ENCODE measurements at places on chromosomes 7 and 10. TPM values are rescaled to one million over a fixed set of nuclear protein-coding genes. Genes with fewer than 3 reads are reported as not detected.

DNA sequence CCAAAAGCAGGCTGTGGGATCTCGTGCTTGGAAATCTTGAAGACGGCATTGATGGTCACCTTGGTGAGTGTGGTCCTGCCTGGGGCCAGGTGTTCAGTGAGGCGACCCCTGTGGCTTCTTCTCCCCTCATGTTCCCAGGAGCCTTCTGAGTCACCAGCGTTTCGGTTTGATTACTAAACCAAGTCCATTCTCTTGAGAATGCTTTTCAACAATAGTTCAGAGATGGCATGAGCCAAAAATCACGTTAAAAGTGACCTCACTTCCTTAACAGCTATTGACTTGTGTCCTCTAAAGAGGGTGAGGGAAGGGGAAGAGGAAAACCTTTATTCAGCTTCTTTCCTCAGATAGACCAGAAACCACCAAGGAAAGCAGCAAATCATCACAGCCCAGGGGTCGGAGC, 315.2 kb downstream of the GATA3 start:
- no peak for DNase-seq

GRCh38 chr10:5945190-5945509, 32.2 kb downstream of the IL15RA start:
- no peak for DNase-seq

- DNase-seq: no peak
Measured at GRCh38 chr10:101121654-101122031, 9.5 kb upstream of the TLX1 start.

GRCh38 chr10:50618624-50619023, 5.1 kb downstream of the SGMS1 start:
- DNase-seq: no peak

GRCh38 chr10:6802759-6803426, 222.8 kb upstream of the PRKCQ start:
- DNase-seq: no peak

DNA sequence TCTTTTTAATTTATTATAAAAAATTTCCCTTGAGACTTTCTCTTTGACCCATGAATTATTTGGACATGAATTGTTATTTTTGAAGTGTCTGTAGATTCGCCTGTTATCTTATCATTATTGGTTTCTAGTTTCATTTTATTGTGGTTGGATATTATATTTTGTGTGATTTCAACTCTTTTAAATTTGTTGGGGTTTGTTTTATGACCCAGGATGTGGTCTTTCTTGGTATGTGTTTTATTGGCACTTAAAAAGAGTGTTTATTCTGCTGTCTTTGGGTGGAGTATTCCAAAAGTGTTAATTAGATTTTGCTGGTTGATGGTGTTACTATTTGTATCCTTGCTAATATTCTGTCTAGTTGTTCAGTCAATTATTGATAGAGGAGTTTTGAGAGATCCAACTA, 50.5 kb upstream of the GPR141 start:
- no peak for DNase-seq

DNA sequence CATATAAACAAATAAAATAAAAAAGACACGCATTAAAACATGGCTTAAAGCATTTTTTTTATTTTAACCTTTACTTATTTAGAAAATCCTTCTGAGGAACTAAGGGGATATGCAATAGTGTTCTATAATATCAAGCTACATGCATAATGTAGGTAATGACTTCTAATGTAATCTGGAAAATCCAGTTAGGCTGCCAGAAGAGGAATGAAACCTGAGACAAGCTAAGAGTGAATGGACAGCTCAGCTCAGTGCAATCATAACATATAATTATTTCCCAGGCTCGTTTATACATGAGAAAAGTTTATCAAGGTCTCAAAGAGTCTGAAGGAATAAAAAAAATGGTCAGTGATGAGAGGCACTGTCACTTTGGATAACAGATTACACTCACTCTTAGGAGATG, 649.0 kb upstream of the PCDH15 start:
- DNase-seq: no peak

- no peak for DNase-seq
Measured at GRCh38 chr10:103100620-103101019, 92.5 kb downstream of the NT5C2 start.

- DNase-seq: no peak
Measured at GRCh38 chr10:66684581-66684980, 241.3 kb upstream of the LRRTM3 start.

DNA sequence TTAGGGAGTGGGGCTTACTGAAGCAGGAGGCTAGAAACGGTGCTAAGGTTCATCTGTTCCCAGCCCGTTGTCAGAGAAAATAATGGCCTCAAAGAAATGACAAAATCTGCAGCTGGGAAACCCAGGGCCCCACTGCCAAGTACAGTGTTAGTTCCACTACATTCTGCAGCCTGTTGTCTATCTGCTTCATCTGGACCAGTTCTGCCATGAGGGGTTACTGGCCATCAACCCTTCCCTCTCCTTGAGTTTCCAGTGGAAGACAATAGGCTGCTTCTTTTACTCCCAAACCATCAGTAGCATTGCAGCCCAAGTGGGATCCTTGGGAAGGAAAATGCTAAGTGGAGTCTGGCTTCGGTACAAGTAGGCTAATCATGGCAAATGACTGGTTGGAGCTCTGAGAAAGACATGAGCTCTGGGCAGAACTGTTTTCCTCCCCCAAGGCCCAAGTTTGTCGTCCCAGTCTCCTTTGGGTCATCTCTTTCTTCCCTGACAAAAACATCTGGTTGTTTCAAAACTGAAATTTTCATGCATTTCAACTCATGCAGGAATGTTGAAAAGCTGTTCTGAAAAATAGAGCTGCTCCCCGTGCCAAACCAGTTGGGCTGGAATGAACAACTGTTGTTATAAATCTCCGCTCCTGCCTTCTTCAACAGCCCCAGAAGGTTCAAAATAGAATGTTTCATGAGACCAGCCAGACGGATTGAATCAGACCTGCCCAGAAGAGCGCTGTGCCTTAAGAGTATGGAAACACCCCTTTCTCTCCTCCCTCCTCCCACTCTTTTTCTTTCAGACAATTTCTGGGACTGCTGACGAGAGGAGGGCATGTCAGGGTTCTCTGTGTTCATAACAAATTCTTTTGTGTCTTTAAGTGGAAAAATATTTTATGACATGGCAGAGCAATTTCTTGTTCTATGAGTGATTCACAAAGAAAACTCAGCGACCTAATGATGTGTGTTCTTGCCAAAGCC, 116.6 kb downstream of the RAB18 start:
- peak; percentile 65 for DNase-seq

GRCh38 chr7:22460363-22460988, 39.5 kb downstream of the STEAP1B start:
- no peak for DNase-seq

DNA sequence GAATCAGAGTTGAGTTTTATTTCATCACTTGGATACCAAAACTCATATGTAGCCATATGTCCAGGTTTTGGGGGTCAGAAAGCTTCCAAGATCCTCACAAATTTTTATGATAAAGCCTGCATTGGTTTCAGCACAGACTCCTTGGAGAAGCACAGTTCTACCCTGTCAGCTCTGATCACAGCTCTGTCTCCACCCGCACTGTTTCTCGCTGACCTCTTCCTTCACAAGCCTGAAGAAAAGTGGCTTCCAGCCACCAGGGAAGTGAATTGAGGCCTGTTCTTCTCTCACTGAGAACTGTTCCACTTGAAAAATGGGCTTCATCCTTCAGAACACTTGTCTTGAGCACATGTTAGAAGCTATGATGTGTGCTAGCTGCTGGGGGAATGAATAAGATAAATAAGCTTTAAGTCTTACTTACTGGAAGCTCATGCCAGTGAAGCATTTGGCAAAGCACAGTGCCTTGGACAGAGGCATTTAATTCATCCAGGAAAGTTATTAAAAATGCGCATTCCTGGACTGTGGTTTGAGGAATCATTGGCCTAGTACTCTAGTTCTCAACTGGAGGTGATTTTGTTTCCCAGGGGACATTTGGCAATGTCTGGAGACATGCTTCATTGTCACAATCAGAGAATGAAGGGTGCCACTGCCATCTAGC, 133.6 kb downstream of the BMPER start:
- no peak for DNase-seq

GRCh38 chr10:817371-817770, 114.1 kb downstream of the LARP4B start:
- DNase-seq: peak; percentile 35

GRCh38 chr7:30920584-30921539, 9.2 kb downstream of the AQP1 start:
- DNase-seq: peak; percentile 69

DNA sequence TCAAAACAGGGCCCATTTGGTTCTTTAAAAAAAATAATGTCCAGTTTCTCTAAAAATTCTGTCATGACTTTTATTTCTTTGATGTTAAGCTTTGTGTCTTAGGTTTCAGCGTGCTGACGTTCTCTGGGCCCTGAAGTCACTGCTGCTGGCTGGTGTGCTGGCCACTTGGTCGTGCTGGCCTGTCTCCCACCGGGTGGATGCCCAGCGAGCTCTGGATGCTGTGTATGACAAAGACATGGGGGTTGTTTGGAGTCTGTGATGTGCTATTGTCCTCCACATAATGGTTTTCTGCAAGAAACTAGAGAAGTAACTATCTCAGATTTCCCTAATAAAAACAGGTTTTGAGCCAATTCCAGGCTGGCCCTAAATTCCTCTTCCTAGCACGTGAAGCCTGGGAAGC, 9.5 kb upstream of the IDI2 start:
- no peak for DNase-seq

GRCh38 chr10:112639298-112639697, 192.3 kb downstream of the VTI1A start:
- no peak for DNase-seq

- DNase-seq: no peak
Measured at GRCh38 chr7:101146-102046, 91.0 kb upstream of the FAM20C start.

DNA sequence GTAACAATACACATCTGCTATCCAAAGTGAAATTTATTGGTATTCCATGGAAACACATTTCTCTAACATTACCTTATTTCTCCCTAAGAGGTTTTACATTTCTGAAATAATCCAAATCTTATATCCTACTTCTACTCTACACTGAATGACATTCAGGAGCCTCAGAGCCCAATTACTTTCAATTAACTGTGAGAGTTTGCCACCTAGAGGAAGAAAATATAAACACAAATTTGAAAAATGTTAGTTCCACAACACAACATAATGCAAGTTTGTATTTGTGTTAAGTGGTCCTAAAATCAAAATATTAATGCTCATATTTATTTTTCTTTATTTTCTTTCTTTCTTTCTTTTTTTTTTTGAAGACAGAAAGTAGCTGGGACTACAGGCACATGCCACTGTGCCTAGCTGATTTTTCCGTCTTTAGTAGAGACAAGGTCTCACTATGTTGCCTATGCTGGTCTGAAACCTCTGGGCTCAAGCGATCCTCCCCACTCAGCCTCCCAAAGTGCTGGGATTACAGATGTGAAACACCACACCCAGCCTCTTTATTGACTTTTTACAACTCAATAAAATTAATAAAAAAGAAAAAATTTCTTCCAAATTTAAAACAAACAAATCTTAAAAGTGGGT, 46.0 kb downstream of the ATAD1 start:
- peak; percentile 26 for DNase-seq

DNA sequence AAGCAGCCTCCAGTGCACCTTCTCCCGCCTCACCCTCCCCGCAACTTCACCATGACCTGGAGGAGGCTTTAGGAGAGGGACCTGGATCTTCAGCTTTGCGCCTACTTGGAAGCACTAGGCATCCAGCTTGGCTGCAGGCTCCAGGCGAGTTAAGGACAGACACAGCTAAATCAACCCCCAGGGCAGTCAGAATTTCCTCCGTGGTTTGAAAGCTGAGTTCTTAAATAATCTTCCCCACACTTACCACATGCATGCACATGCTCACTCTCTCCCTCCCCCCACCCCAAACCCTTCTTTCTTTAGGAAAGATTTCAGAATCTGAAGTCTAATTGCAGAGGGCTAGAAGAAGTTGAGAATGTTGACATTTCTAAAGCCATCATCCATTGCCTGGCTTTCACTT, 36.7 kb upstream of the LRRC4 start:
- no peak for DNase-seq

DNA sequence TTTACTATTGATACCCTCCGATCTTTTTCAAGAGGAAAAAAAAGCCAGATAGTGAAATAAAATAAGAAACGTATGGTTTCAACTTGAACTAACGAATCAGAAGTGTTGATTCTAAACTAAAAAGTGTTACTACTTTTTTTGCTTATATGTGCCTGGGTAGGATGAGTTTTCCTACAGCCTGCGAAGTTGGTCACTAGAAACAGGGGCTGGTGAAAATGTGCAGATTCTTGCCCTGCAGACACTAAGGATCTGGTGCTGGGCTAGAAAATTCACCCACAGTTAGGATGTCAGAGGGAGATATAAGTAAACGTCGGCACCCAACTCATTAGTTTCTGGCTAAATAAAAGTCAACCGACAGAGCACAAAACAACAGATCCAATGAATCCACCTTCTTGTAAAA, 298.7 kb upstream of the NFE2L3 start:
- no peak for DNase-seq

- no peak for DNase-seq
Measured at GRCh38 chr10:84634636-84635035, 306.2 kb downstream of the CCSER2 start.

The IGFBP1 gene
- total RNA-seq: not detected

The ZNF239 gene
- 4.8 TPM for total RNA-seq

The GOT1 gene
- total RNA-seq: 32.4 TPM

The FAM20C gene
- total RNA-seq: 44.6 TPM

The PRXL2A gene
- total RNA-seq: 50.1 TPM

All from left lung (tissue), 14 donors.